ENCODE measurements at places on chromosomes 7 and 10.

- no peak for DNase-seq
These were observed 834 bp downstream of the CDH23 start for GRCh38 chr10:71397296-71398212.

DNA sequence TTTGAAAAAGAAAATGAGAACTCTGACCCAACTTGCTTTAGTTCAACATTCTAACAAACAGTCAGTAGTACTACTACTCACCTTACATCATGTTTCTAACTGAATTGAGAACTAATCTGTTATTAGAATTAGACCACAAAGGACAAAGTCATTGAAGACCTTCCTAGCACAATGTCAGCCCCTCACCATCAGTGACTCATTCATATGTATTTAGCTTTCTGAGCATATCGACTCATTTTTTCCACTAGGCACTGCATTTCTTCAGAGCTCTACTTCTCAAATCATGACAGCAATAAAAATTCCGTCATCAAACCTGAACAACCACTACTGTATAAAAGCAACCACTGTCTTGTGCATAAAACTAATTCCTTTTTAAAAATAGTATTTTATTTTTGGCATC lies 4.4 kb upstream of the LRRN3 start:
- no peak for DNase-seq

- DNase-seq: no peak
These were observed 65.9 kb upstream of the A1CF start for GRCh38 chr10:50951365-50951764.

DNA sequence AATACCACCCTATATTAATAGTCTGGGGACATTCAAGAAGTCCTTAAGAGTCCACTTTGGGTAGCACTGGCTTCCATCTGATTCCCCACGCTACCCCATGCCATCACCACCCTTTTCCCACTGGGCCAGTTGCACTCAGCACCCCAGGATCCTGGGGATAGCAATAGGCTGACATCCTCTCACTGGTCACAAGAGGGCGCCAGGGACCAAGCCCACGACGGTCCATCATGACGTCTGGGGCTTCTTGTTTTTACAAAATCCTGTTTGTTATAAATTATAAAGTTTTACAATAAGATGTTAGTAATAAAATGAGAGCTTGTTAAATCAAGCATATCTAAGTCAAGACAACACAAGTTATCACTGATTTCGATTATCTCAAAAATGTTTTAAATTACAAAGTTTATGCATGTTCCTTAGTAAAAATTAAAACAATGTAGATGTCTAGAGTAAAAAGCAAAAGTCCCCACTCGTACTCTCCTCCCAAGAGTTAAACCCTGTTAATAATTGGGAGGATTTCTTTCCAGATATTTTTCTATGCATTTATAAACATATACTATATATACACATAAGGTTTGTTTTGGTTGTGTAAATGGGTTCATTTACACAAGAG lies 15.4 kb downstream of the GPNMB start:
- peak; percentile 57 for DNase-seq

- DNase-seq: no peak
These were observed 188.1 kb upstream of the STEAP1 start for GRCh38 chr7:89966067-89966664.

DNA sequence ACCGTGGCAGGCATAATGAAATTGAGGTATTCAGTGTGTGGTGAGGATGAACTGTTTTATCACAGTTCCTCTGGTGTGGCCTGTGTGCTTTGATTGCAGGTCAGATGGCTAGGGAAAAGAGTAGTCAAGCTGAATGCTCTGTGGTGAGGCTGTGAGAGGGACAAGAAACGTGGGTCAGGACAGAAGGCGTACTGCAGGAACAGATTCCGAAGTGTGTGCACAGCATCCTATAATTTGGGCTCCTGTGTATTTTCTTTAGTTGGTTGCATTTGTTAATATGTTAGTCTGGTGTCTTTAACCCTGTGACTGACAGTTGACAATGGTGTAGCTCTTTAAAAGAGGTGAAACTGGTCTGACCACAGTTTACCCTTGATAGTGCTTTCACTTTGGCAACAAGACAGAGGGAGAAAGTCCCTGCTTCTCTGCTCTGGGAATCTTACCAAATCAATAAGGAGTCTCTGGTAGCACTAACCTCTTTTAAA lies 76.5 kb downstream of the AUTS2 start:
- no peak for DNase-seq

- peak; percentile 84 for DNase-seq
These were observed at the start of gene PLEKHA8 for GRCh38 chr7:30028216-30028748. PLEKHA8 (plus strand) TSS chr7:30028412; CDS start chr7:30028763, 351 bp downstream.

DNA sequence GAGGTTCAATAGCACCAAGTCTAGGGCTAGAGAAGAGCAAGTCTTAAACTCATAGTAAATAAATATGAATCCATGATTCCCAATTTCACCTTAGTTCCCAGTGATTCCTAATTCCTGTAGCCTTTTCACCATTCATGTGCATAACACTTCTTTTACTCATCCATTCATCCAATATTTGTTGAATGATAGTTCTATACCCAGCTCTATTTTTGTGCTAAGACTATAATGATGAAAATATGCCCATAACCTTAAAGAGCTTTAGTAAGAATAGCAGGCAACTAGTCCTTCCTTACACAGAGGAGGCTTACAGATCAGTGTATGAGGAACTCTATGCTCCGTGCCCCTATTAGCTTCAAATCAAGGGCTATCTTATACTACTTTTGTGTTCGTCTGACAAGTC lies 280.2 kb upstream of the CHRM2 start:
- no peak for DNase-seq

DNA sequence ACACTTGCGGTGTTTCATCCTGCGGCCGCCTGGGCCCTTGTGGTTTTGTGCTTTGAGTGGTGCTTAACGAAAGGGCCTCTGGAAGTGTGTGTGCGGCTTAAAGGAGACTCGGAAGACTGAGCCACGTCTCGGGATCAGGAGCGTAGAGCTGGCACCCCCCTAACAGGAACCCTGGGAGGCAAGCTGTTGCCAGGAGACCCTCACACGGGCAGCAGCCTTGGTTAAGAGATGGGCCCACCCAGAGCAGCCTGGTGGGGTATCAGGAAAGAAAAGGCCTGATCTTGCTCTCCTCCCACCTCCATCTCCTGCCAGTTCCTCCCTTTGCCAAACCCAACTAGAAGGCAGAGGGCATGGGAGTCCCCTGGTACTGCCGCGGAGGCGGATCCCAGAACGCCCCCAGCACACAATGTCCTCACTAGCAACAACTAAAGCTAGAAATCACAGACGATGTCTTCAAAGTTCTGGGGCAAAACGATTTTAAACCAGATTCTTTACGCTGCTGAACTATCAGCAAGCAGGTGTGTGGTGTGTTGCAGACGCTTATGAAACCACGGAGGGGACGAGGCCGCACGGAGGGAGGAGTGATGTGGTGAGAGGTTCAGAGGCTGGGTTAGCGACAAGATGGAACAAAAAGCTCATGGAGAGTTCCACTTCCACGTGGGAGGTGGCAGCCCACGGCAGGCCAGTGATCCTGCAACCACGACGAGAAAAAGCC lies 67.0 kb upstream of the INPP5A start:
- DNase-seq: no peak

DNA sequence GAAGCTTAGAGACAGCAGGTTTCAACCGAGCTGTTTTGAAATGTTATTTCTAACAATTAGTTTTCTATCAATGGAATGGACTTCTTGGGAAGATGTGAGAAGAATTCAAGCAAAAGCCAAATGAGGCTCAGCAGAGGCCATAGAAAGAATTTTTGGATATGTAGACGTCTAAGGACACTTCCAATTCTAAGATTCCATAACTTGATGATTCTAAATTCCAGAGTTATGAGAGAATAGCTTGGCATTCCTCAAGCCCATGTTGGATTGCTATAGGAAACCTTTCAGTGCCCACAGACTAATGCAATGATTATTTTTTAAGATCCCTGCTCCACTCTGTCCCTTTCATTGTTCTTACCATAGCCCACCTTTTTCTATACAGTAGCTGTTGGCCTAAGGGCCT lies 77.2 kb upstream of the PALS2 start:
- no peak for DNase-seq

- DNase-seq: no peak
These were observed 33.4 kb upstream of the KNDC1 start for GRCh38 chr10:133126431-133127290.

- DNase-seq: no peak
These were observed 23.2 kb downstream of the PDZD8 start for GRCh38 chr10:117351996-117352395.

DNA sequence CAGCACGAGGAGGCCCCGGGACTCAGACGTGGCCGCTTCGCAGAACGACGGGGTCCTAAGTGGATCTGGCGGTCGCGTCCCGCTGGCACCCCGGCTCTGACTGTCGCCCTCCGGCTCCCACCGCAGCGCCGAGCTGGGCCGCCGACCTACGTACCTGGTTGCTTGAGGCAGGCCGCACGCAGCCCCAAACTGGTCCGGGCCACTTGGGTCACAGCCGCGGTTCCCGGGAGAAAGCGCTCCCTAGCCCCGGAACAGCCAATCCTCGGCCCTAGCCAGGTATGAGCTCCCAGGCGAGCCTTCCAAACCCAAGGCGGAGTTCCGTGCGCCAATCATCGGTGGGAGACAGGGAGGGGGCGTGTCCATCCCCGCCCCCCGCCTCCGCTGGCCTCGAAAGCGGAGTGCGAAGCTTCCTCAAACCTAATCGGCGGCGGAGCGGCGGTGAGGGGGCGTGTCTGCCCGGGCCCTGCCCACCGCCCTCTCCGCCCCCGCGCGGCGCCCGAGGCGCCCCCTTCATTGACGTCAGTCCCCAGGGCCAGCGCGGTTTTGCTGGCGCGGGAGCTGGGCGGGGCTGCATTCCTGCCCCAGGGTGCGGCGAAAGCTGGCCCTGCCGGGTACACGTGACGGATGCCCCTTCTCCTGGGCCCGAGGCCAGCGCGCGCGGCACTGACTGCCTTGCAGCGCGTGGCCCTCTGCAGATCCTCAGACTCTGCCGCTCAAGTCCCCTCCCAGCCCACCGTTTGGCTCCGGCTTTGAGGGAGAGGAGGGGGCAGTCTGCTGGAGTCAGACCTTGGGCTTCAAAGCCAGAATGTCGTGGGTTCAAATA lies at the start of gene AVPI1:
Gene AVPI1 (minus strand): TSS at position 280 of the 823 bp plus-strand sequence. CDS start 7,336 bp downstream, outside the sequence.
- DNase-seq: peak; percentile 98

- no peak for DNase-seq
These were observed 13.7 kb upstream of the MAP3K8 start for GRCh38 chr10:30420266-30420665.

GRCh38 chr7:124515106-124515830 lies 250.3 kb downstream of the GPR37 start:
- DNase-seq: no peak

- no peak for DNase-seq
These were observed 10.2 kb downstream of the DNMBP start for GRCh38 chr10:99999319-100000108.

- no peak for DNase-seq
These were observed at the start of gene RAB19 for GRCh38 chr7:140403878-140404564. RAB19 (plus strand) TSS chr7:140404058; CDS start chr7:140407647, 3,589 bp downstream.

DNA sequence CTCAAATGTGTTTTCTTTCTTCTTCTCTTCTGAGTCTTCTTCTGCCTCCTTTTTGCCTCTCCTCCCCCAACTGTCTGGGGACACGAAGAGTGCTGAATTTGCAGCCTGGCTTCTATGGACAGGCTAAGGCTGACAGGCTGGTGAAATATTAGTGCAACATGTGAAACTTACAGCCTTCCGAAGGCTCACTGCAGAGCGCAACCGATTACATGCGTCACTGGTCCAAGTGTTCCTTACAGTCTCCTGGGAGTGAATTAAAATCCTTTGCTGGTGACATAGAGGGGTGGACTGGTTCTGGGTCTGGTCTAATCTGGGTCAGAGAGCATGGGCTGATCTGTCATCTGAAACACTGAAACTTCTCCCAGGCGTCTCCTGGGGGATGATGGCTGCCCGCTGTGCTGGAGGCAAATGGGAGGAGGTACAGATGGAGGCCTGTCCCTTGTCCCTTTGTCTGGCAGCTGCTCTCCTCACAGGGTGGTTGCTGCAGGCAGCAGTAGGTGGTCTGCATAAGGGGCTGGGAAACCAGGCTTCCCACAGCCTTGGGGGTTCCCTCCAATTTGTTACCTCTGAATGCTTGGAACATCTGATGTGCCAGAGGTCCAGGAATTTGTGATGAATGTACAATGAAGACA lies 143.8 kb upstream of the BMPER start:
- no peak for DNase-seq

GRCh38 chr7:25314731-25315267 lies 86.5 kb upstream of the NPVF start:
- DNase-seq: no peak

GRCh38 chr7:496528-497295 lies 22.9 kb downstream of the PDGFA start:
- DNase-seq: no peak

GRCh38 chr7:129657363-129657762 lies 45.8 kb downstream of the NRF1 start:
- DNase-seq: no peak

DNA sequence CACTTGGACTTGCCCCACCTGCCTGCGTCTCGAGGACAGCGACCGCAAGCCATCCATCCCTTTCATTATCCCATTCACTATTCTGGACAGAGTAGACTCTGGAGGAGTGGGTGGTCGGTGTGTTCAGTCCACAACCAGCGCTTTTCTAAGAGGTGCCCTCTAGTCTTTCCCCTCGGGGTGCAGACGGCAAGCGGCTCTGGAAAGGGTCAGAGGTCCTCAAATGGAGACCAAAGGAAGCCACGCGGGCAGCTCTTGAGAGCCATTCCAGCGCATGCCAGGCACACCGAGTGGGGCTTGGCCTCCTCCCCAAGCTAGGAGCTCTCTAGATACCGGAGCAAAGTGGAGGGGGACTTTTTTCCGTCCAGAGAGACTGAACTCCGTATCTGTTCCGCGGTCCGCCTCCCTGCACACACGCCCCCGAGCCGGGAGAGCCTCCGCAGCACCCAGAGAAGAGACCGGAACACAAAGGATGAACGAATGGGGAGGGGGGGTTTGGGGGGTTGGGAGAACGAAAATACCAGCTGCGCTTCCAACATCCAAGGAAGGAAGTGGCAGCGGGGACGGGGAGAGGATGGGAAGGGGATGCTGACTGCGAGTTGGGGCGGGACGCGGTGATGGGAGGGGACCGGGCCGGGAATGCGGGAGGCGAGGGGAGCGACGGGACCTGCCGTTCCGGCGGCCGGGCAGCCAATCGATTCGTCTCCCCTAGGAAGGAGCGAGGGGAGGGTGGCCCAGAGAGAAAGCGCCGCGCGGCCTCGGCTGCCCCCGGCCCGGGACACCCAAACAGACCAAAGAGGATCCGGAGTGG lies 515 bp downstream of the GSDME start:
- DNase-seq: peak; percentile 56

DNA sequence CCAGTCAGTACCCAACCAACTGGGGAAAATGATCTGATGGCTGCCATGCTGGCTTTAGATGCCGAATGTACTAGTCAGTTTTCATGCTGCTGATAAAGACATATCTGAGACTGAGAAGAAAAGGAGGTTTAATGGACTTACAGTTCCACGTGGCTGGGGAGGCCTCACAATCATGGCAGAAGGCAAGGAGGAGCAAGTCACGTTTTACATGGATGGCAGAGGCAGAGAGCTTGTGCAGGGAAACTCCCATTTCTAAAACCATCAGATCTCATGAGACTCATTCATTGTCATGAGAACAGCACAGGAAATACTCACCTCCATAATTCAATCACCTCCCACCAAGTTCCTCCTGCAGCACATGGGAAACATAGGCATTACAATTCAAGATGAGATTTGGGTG lies 508.9 kb upstream of the NRP1 start:
- DNase-seq: no peak

- DNase-seq: peak; percentile 41
These were observed 6.5 kb downstream of the FZD8 start for GRCh38 chr10:35635576-35635975.

- peak; percentile 60 for DNase-seq
These were observed 240.2 kb downstream of the ADAM12 start for GRCh38 chr10:126147866-126148587.

GRCh38 chr10:24982319-24983112 lies 30.1 kb upstream of the PRTFDC1 start:
- DNase-seq: no peak

Measured in fibroblast of gingiva (primary cell).